ENCODE measurements at places on chromosomes 5 and 9. TPM values are rescaled to one million over a fixed set of nuclear protein-coding genes. Genes with fewer than 3 reads are reported as not detected.

DNA sequence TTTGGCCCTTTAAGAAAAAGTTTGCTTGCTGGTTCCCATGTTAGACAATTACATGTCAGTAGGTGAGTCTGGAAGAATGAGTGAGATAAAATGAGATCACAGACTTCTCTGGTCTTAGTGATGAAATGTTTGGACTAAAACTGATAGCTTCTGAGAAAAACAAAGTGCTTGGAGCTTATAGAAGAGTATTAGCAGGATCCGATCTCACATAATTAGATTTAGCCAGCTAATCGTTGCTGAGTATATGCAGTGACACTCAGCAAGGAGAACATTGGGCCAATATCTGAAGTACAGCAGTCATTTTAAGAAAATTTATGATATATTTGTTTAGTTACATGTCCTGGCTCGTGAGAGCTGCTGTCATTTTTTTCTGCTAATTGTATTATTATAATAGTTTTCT, 135.8 kb downstream of the SNCAIP start:
- H3K27me3 ChIP-seq = no peaks in the 10 kb centered on the region
- no peak for DNase-seq
- H3K36me3 ChIP-seq = no peaks in the 10 kb centered on the region
- no peaks in the 10 kb centered on the region for H3K4me1 ChIP-seq
- H3K4me3 ChIP-seq = no peak overlapping the region

DNA sequence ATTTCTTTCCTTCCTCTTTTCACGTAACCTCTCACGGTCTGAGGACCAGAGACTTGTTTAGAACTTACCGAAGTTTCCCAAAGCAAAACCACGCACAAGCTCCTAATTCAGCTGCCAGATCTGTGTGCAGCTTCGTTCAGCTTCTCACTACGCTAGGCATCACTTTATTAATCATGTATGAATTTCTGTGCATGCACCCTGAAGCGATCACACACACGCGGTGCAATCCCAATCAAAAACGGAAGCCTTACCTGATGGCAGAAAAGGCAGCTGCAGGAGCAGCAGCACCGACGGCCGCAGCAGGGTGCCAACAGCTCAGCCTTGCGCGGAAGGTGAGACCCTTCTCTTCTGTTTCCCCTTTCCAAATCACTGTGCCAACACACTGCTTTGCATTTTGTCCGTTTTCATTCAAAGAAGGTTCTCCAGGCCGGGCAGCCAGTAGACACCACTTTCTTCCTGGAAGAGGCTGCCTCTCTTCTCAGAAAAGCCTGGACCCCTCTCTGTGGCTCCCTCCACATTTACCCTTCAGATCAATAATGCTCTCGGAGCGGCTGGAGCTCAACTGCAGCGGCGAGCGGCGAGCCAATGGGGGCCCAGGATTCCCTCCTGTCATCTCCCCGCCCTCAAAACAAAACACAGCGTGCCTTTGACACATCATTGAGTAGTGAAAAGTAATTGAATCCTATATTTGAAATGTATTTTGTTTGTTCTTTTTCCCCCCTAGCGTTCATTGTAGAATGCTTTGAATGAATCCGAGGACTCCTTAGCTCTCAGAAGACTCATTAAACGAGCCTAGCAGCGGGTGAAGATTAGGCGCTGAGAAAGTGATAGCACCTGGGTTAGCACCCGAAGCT, at the start of gene CDH12:
Gene CDH12, minus strand, starts transcription at position 538 of the 854 bp plus-strand sequence.
- H3K27ac ChIP-seq = no peak within 1 kb of the TSS
- no peak for DNase-seq
- H3K4me1 ChIP-seq = peaks cover 6% of the 10 kb centered on the region
- H3K36me3 ChIP-seq = no peaks in the 10 kb centered on the region

GRCh38 chr9:105661011-105661410, 1.2 kb upstream of the TAL2 start:
- no peak overlapping the region for H3K27ac ChIP-seq
- no peak for DNase-seq
- no peak overlapping the region for H3K4me3 ChIP-seq

- H3K4me1 ChIP-seq = peaks cover 20% of the 10 kb centered on the region
- H3K27me3 ChIP-seq = peaks cover 20% of the 10 kb centered on the region
- H3K36me3 ChIP-seq = no peaks in the 10 kb centered on the region
- H3K27ac ChIP-seq = no peak overlapping the region
Measured at GRCh38 chr5:122844910-122845228, 544 bp upstream of the SNX24 start.

ABLIM3 gene
- total RNA-seq = not detected

DNA sequence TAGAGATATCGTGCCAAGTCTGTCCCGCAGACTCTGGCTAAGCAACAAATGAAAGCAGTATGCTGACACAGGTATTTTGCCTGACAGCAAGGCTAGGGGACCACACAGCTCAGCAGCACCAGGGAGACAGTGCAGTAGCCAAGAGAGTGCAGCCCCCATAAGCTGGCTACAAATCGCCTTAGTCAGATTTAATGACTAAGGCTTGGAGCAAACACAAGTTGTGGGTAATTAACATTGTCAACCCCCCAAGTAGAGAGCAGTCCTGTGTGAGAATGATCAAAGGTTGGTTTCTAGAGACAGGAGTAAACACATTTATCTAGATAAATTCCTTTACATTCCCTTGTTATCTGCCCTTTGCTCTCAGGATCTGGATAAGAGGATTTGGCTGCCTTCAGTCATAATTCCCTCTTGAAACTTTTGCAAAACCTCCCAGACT, 1434.5 kb upstream of the CDH6 start:
- H3K27ac ChIP-seq = no peak overlapping the region
- no peak for DNase-seq
- no peak overlapping the region for H3K4me3 ChIP-seq
- no peaks in the 10 kb centered on the region for H3K36me3 ChIP-seq

DNA sequence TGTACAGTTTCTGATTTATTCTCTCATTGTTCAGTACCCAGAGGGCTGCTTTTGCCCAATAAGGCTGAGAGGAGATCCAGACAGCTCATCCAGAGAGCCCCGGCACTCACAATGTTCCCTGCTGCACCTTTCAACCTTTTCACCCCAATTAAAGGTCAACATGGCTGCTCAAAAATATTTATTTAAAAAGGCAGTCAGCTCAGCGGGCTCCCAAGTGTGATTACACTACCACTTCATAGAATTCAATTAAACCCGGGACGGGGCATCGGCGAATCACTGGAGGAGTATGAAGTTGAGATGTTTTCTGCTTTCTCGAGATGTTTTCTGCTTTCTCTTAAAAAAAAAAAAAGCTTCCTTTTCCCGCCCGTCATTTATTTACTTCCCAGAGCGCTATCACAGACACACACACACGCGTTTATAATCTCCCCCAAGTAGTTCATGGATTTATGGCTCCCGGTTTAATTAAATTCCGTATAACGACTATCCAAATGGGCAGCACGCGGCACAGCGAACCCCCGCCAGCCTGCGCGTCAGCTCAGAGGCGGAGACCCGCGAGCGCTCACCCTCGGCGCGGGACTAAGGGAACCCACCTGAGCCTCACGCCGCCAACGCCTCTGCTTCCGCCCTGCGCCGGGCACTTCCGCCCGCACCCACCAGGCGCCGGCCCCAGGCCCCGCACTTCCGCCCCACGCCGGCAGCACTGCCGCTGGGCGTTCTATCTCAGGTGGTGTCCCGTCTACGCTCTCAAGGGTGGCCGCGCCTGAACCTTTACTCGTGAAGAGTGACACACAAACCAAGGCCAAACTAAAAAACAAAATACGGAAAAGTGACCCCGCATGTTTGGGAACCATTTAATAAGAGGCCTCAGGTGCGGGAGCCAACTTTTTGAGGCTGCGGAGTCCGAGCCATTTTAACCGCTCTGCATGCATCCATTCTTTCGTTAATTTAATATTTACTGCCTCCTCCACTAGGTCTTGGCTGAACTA, at the start of gene C5orf63:
Gene C5orf63, minus strand, starts transcription at position 642 of the 986 bp plus-strand sequence. CDS start 14,507 bp downstream, outside the sequence.
- H3K27me3 ChIP-seq = no peaks in the 10 kb centered on the region
- peaks cover 8% of the 10 kb centered on the region for H3K36me3 ChIP-seq
- H3K27ac ChIP-seq = peak within 1 kb of the TSS; percentile 88
- H3K4me1 ChIP-seq = peaks cover 22% of the 10 kb centered on the region

GRCh38 chr5:150632305-150633160, 7.9 kb upstream of the SYNPO start:
- H3K27me3 ChIP-seq = peaks cover 10% of the 10 kb centered on the region
- H3K4me1 ChIP-seq = no peaks in the 10 kb centered on the region
- DNase-seq = no peak

DNA sequence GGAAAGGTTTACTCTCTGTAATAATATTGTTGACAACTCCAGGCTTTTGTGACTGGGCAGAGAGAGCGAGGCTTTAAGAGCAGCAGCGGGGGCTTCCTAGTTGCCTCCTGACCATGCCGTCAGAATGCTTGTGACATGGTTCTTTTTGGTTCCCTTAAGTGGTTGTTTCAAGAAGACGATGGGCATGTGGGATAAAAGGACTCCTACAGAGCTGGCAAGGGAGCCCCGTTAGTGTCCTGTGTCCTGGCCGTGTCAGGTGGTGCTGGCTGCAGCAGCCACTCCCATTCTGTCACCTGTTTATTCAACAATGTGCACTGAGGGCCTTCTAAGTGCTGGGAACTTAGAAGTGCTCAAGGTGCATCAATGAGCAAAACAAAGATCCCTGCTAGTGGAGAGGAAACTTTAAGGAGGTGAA, 19.7 kb downstream of the LCP2 start:
- H3K27me3 ChIP-seq = no peaks in the 10 kb centered on the region
- peaks cover 56% of the 10 kb centered on the region for H3K36me3 ChIP-seq
- DNase-seq = no peak
- peaks cover 95% of the 10 kb centered on the region for H3K4me1 ChIP-seq

DNA sequence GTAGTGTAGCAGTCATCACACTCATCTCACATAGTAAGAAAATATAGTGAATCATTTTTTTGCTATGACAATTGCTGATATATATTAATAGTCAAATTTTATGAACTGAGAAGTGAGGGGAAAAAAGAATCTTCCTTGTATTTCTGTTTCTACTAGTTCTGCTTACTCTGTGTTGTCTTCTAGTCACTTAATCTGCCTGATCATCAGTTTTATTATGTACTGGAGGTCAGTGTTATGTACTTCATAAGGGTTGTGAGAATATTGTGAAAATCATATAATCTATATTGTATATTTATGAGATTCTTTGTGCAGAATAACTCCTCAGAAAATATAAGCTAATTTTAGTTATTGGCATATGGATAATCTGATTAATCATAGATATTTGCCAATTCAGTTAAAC, 546.9 kb upstream of the RIOK2 start:
- no peak overlapping the region for H3K27ac ChIP-seq
- no peak overlapping the region for H3K4me3 ChIP-seq
- H3K4me1 ChIP-seq = no peaks in the 10 kb centered on the region
- DNase-seq = no peak
- no peaks in the 10 kb centered on the region for H3K36me3 ChIP-seq
